ENCODE measurements at places on chromosomes 5 and 9. TPM values are rescaled to one million over a fixed set of nuclear protein-coding genes. Genes with fewer than 3 reads are reported as not detected.

DNA sequence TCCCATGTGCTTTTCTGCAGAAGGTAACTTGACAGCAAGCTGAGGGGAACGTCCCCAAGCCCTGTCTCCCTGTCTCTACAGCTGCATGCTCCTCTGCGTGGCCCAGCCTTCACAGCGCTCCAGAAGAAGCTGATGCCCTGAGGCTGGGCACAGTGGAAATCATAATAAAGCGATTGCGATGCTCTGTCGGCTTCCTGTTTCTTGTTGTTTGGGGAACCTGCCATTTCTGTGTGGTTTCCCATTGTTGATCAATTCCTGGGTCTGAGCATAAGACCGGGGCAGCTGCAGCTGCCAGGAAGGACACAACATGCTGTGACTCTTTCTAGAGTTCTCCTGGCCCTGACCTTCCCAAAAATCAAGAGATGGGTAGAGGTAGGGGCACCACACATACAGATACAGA is 7.2 kb upstream of the DNAJB5 start:
- DNase-seq: no peak

- DNase-seq: no peak
These were observed 986.5 kb downstream of the CDH18 start for GRCh38 chr5:19001539-19001938.

The WNT8A gene
- total RNA-seq: not detected

GRCh38 chr5:158877706-158878105 is 222.0 kb downstream of the EBF1 start:
- no peak for DNase-seq

The CDC37L1 gene
- 8.1 TPM for total RNA-seq

DNA sequence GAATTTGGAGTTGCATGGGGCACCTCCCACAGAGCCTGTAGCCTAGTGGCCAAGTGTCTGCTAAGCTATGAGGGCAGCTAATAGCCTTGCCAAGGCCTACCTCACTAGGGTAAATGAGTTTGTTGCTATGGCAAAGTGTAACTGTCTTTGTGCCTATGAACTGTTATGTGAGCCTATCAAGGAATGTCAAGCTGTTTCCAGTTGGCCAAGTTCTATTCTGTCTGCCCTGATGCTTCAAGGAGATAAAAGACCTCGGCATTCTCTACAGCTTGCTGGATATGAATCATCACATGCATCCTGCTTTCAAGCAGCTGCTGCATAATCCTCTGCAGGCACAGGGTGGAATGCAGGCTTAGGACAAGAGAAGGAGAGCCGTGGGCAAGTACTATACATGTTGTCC is 69.8 kb upstream of the CCDC112 start:
- DNase-seq: no peak

- no peak for DNase-seq
These were observed 35.5 kb downstream of the CAMK4 start for GRCh38 chr5:111259636-111260035.

- peak; percentile 41 for DNase-seq
These were observed 2.3 kb downstream of the ACSL6 start for GRCh38 chr5:132008961-132009680.

The CTSV gene
- not detected for total RNA-seq
